T-cell (primary cell): ENCODE measurements at places on chromosomes 7 and 10.

GRCh38 chr10:51272555-51272954, 198.3 kb downstream of the PRKG1 start:
- no peak for DNase-seq

DNA sequence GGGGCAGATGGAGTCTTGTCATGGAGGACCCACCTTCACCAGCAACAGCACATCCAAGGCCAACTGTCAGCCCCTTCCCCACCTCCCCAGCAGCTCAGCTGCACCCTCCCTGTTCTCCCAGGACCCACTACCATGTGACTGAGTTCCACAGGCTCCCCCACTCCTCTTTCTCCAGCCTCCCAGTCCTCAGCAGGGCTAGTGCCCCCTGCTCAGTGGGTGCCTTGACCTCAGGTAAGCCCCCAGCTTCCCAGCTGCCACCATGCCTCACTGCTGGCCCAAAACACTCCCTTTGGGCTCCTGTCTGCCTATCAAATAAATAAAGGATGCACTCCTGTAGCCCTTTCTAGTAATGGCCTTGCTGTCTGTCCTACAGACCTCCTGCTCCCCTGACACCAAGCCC, 174.4 kb downstream of the SLIT1 start:
- DNase-seq, result no peak

- DNase-seq, result no peak
Measured at GRCh38 chr10:114632869-114633715, 25.0 kb downstream of the ABLIM1 start.

GRCh38 chr7:83060218-83060617, 102.5 kb downstream of the PCLO start:
- DNase-seq, result no peak

GRCh38 chr7:70580161-70580560, 551.8 kb upstream of the GALNT17 start:
- DNase-seq, result no peak

DNA sequence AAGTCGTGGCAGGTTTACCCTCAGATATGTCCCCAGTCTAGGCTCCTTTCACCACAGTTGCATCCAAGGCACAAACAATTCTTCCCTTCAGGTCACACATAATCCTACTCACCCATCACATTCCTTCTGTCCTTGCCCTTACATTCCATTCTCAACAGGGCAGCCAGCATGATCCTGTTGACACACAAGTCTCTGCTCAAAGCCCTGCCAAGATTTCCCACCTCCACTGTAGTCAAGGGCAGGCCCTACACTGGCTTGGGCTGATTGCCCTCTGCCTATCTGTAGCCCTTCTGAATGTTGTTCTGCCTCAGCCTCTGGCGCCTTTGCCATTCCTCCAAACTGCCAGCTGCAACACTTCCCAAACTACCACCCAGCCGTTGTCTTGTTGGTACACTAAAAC, 187.9 kb upstream of the AKR1E2 start:
- DNase-seq, result no peak

DNA sequence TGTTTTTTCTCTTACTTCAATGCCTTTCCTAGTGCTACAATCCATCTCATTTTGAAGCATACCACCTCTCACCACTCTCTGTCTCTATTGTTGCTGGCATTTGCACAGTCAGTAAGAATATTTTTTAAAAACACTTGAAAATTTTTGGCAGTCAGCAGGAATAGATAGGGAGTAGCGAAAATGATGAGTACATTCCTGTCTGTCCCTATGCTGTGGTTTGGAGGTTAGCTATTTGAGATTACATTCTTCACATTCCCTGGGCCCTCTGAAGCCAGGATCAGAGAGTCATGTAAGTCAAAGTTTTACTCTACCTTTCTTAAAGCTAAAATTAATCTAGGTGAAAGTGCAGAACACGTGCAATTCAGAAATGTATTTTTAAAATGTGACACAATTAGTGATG, 53.0 kb upstream of the MAGI2 start:
- no peak for DNase-seq

- no peak for DNase-seq
Measured at GRCh38 chr7:140966561-140967233, 42.0 kb upstream of the BRAF start.

GRCh38 chr10:63042256-63042655, 90.9 kb upstream of the NRBF2 start:
- no peak for DNase-seq

- DNase-seq, result no peak
Measured at GRCh38 chr7:130423501-130424037, 17.2 kb downstream of the CEP41 start.

GRCh38 chr10:89684604-89685003, 16.8 kb upstream of the KIF20B start:
- no peak for DNase-seq

GRCh38 chr10:14052931-14053330, 277.8 kb downstream of the FRMD4A start:
- DNase-seq, result no peak

DNA sequence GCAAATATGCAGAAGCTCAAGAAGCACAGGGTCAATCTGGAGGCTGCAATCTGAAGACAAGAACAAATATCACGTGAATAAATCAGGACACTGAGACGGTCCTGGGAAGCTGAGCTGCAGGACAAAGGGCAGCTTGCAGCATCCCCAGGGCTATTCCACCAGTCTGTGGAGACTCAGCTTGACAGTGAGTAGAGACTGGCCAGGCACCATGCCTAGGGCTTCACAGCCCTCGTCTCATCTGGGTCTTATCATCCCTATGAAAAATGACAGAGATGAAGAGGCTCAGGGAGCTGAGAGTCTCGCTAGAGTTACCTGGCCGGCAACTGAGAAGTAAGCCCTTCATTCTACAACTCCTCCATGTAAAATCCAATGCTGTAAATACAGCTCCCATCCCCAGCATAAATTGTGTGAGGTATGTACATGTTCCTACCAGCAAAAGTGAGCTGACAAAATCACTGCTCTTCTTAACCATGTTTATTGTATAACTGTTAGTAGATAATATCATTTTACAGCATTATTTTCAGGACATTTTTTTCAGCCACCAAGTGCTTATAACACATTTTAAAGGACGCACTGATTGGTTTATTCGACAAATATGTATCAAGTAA, 186.6 kb upstream of the IGFBP3 start:
- DNase-seq, result no peak

GRCh38 chr10:58851606-58852005, 324.8 kb upstream of the PHYHIPL start:
- DNase-seq, result no peak

- no peak for DNase-seq
Measured at GRCh38 chr10:131888186-131888604, 12.6 kb upstream of the PPP2R2D start.

DNA sequence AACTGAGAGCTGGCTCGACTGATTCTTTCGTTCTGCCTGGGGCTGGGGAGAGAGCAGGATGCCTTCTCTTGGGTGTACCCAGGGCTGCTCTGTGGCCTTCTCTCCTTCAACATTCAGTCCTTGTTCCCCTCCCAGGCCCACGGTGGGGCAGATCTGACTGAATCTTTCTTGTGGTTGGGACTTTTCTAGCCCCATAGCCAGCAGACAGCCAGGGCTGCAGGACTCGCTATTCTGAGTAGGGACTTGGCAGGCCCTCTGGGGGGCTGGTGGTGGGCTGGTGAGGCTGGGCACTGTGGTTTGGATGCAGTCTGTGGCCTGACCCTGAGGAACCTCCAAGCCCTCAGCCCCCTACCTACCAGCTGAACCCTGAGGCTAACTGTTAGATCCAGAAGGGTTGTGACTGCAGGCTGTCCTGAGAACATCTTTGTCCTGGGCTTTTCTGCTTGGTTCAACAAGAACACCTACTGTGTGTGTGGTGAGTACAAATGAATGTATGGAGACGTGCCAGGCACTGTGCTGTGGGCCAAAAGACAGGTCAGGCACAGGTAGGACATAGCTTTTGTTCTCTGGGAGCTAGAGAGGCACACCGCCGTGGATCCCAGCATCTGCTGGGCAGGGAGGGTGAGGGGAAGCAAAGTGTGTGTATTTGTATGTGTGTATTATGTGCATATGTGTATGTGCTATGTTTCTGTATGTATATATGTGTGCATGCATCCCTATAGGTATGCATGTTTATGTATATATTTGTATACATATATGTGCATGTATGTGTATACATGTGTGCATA, 2.1 kb upstream of the PALD1 start:
- DNase-seq, result no peak

GRCh38 chr10:29947701-29948060, 111.7 kb downstream of the JCAD start:
- no peak for DNase-seq

DNA sequence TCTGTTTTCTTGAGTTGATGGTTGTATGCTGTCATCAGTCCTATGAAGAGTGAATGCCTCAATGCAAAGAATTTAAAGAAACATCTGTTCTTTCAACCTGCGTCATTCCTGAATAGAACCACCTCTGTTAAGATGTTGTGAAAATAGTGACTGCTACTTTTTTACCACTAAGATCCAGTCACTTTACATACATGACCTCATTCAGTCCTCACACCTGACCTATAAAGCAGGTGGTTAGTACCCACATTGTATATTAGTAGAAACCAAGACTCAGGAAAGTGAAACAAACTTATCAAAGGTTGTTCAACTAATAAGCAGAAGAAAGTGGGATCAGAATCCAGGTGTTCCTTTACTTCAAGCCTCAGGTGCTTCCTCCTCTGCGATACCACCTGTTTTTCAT, 64.8 kb downstream of the ITGB8 start:
- DNase-seq, result no peak

DNA sequence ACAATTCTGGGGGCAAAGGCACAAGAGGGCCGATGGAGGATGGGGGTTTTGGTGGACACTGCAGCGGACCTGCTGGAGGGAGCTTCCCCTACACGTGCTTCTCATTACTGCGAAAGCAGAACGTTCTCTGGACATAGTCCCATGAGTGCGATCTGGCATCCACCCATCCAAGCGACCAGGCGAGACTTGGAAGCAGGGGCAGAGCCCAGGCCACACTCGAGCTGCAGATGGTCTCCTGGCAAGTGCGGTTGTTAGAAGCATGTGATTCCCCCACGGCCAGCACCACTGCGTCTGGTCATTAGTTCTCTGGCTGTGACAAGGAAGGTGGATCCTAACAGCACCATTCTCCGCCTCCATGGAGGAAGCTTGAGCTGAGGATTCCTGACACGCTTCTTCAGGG, 118.4 kb upstream of the TCERG1L start:
- no peak for DNase-seq

DNA sequence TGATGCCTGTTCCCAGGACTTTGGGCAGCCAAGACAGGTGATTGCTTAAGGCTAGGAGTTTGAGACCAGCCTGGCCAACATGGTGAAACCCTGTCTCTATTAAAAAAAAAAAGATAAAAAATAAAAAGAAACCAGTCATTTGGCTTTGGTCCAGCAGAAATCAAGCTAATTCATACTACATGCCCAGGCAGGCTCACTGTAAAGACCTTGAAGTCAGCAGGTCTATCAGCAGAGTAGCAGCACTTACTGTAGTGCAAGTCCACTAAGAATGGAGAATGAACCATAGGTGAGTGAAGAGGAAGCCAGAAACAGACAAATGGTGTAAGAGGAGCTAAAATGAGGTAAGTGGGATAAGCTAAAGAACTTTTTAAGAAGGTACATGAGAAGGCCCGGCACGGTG, 24.7 kb downstream of the PSPH start:
- DNase-seq, result no peak

DNA sequence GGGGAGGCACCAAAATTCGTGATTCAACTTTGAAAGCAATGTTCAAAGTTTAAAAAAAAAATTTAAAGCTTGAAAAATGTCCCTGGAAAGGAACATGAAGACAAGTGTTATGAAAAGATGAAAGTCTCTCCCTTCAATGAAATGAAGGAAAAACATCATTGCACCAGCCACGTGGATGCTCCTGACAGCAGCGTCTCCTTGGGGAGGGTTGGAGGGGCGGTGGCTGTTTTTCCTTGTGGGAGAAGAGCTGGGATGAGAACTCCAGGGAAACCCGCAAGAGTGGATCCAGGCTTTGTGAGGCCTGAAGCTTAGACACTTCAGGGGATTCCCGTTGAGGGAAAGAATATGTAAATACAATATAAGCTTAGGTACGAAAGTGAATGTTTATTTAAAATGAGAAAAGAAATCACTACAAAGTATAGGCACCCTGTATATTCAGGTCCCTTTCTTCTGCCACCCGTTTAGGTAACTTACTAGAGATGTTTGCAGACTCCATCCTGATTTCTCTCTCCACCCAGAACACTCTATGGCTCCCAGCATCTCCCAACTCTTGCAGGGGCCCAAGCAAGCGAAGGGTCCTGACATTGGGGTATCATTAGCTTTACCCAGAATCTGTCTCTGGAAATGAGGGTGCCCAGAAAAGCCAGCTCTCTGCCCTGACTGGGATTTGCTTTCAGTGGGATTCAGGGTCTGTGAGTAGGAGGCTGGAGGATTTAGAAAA, 63.1 kb upstream of the BAIAP2L1 start:
- no peak for DNase-seq

- no peak for DNase-seq
Measured at GRCh38 chr7:85220023-85220422, 33.2 kb upstream of the SEMA3D start.

DNA sequence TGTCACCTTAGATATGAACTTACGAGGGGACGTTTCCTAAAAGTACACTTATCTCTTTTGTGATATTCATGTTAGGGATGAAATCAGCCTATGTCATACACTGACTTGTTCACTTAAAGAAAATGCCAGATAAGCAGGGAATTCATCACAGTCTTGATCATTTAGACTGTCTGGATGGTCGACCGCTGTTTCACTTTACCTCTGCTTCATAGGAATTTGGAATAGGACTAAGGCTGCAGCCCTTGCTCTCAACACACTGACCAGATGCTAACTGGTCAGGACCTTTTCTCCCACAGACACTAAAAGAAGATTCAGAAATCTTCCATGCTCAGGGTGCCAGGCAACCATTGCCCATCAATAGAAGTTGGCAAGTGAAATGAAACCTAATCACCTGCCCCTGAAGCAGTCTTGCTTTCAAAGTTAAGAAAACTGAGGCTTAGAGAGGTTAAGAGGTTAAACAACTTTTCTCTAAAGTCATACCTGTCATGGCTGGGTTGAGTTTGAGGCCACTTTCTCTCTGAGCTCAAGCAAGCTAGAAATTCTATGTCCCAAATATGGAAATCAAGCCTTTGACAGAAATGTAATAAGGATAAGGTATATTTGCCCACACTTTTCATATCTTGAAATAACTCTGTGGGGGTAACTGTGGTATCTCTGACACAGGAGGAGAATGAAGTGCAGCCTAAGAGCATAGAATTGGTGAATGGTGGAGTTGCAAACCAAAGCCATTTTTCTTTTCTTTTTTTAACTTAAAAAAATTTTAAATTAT, 77.1 kb downstream of the MAP3K8 start:
- DNase-seq, result no peak

DNA sequence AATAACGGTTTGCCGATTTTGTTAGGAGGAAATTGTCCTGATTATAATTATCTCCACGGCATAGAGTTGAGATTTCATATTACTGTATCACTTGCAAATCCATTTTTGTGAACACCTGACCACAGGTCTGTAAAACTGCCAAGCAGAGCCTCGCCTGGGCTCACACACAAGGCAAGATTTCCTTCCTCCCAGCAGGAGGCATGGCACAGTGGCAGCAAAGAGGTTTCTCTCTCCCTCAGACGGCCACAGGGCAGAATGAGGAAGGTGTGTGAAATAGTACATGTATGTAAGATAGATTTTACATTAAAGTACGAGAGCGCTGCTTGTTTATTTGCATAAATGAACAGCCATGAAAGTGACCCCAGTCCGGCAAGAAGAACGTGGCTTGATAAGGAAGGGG, 130.1 kb downstream of the CELF2 start:
- no peak for DNase-seq
